T-cell (primary cell): ENCODE measurements at places on chromosomes 1 and 21. TPM values are rescaled to one million over a fixed set of nuclear protein-coding genes. Genes with fewer than 3 reads are reported as not detected.
A peak's percentile ranks its signal among the peaks of the same experiment; 100 is the strongest.

GRCh38 chr1:172723251-172723650 lies 64.3 kb downstream of the FASLG start:
- DNase-seq, result no peak

GRCh38 chr1:229268505-229268904 lies 2.4 kb upstream of the RAB4A start:
- no peak for DNase-seq

Gene MYOG
- total RNA-seq, result not detected

DNA sequence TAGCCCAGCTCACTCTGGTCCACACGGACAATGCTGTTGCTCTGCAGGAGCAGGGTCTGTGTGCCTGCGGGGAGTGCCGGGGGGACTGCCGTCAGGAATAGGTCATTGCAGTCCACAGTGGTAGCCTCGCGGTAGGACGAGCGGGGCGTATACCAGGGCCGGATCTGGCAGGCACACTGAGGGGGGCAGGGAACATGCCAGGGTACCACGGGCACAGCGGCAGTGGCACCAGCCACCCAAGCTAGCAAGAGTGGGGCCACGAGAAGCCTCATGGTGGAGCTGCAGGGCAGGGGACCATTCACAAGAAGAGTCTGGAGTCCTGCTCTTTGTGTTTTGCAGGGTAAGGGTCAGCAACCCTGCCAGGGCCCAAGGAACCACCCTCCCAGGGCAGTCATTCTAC lies 65.8 kb downstream of the LRRN2 start:
- no peak for DNase-seq

GRCh38 chr1:224061436-224061835 lies 52.5 kb upstream of the FBXO28 start:
- DNase-seq, result no peak

DNA sequence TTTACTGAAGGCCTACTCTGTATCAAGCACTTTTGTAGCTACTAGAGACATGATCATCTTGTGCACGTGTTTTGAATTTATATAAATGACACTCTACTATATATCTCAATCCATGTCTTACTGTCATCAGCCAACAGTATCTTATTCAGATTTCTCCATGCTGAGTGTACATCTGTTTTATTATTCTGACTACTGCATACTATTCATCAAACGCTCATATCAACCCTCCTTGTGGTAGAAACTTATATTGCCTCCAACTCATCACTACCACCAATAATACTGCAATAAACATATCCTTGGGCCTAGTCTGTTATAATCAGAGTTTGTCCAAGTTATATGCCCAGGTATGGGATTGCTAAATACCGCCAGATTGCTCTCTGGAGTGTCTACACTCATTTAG lies 81.6 kb upstream of the IRF2BP2 start:
- no peak for DNase-seq

DNA sequence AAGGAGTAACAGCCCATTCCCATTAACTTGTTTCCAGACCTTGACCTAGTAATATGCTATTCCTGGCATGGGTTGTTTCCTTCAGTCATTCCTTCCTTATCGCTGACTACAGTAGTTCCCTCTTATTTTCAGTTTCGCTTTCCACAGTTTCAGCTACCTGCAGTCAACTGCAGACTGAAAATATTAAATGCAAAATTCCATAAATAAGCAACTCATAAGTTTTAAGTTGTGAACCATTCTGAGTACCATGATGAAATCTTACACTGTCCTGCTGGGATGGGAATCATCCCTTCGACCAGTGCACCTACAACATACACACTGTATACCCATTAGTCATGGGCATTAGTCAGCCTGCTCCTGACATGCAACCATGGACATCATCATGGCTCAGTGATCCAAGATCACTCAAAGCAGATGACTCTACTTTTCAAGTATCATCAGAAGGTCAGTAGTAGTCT lies 66.7 kb downstream of the CCDC30 start:
- no peak for DNase-seq

GRCh38 chr1:5119366-5120234 lies 465.2 kb downstream of the AJAP1 start:
- DNase-seq, result no peak

Gene LIPI
- total RNA-seq, result not detected

GRCh38 chr1:13965770-13966398 lies 265.9 kb downstream of the PRDM2 start:
- no peak for DNase-seq

DNA sequence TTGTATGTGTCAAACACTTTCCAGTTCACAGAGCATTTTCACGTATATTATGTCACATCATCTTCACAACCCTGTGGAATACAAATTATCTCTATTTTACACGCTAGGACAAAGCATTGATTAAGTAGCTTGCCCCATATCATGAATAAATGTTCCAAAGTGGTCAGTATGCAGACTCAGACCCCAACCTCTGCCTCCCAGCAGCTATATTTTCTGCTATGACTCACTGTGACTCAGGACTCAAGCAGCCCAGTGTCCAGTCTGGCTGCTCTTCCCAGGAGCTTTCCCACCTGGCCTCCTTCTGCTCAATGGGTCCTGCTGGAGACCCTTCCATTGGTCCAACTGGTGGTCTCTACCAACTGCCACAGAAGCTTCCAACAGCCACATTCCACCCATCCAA lies 56.0 kb upstream of the RAP1A start:
- no peak for DNase-seq

Gene ST6GALNAC3
- total RNA-seq, result 0.33 TPM

DNA sequence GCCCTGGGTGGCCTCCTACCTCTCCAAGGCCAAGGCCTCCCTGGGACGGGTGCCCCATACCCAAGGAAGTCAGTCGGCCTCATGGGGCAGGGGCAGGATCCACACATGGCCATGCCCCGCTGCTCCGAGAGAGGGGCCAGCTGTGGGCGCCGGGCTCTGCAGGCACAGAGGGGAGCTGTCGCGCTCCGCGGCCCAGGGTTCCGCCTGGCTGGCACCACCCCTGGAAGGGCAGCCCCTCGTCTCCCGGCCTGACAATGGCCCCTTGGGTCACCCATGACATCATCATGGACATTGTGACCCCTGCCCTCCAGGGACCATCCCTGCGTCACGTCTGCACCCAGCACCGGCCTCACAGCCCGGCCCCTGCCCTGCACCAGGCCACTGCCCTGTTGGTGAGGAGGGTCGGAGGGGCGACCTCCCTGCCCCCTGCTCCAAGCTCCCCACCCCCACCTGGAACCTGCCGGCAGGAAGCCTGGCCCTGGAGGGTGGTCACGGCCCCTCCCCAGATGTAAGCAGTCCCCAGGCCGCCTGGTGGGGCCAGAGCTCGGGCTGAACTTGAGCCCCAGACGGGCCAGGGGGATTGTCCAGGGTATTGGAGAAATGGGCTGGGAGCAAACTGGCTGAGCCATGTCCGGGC lies 5.8 kb downstream of the TTLL10 start:
- DNase-seq, result no peak

- no peak for DNase-seq
Observed at GRCh38 chr21:29217818-29218291, 80.9 kb upstream of the BACH1 start.

DNA sequence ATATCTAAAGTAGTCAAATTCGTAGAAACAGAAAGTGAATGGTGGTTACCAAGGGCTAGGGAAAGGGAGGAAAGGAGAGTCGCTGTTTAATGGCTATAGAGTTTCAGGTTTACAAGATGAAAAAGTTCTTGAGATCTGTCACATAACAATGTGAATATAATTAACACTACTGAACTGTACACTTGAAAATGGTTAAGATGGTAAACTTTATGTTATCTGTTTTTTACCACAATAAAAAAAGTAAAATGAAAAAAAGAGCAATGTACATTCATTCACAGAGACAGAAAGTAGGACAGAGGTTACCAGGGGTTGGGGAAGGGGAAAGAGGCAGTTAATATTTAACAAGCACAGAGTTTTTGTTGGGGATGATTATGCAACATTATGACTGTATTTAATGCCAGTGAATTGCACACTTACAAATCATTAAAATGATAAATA lies 53.3 kb upstream of the SEC16B start:
- DNase-seq, result no peak

DNA sequence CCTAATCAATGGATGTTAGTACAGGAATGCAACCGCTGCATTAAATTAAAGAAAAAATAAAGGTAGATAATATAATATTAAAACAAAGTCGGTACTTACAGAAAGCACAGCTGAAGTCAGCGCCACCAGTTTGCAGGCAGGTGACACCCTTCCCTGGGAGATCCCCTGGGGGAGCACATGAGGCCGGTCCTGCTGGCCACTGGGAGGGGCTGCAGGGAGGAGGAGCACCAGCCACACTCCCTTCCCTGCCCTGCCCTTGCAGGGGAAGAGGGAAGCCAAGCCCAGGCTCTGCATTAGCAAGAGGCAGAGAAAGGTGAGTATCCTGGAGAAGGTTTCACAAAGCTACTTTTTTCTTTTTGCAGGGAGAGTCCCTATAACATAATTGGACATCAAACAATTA lies 507.0 kb downstream of the AJAP1 start:
- DNase-seq, result no peak

Gene NEGR1
- 0.05 TPM for total RNA-seq

GRCh38 chr21:43015906-43016540 lies 41.7 kb downstream of the PKNOX1 start:
- no peak for DNase-seq

GRCh38 chr21:25508364-25508763 lies 98.9 kb downstream of the MRPL39 start:
- DNase-seq, result no peak

Gene HHAT
- total RNA-seq, result 4.1 TPM

DNA sequence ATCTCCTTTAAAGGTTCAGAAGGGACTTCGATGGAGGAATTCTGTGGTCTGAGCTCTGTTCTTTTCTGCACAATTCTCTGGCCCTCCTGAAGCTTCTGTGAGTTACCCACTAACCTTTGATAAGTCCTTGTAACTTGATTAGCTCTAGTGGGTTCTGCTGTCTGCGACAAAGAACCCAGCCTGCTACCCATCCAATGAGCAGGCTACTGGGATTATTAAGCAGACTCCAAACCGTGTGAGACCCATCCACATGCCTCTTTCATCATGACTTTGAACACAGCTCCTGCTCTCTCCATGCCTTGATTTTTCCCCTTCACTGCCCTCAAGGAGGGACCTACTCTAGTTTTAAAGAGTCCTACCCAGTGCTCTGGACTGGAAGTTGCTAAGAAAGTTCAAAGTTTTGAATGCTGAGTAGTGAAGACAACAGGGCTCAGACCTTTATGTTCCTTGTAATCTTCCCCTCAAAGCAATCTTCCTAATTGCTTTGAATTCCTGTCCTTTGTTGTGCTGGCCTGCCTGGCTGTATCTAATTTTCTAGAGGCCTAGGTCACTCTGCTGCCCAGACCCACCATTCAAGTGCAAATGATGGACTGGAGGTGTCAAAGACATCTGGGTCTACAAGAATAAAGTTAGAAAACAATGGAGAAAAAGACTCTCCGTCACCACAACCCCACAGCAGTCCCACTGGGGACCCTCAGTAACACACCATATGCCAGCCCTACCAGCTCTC lies 146.9 kb downstream of the RHOU start:
- no peak for DNase-seq

GRCh38 chr1:110888049-110888448 lies 15.1 kb downstream of the CD53 start:
- DNase-seq, result no peak

Gene EPHB2
- 0.06 TPM for total RNA-seq

- no peak for DNase-seq
Observed at GRCh38 chr1:25621876-25622275, 5.3 kb downstream of the MAN1C1 start.

GRCh38 chr1:162982364-162982763 lies 86.8 kb upstream of the RGS4 start:
- DNase-seq, result no peak

GRCh38 chr1:6438047-6438525 lies 13.5 kb downstream of the ESPN start:
- peak; percentile 57 for DNase-seq

DNA sequence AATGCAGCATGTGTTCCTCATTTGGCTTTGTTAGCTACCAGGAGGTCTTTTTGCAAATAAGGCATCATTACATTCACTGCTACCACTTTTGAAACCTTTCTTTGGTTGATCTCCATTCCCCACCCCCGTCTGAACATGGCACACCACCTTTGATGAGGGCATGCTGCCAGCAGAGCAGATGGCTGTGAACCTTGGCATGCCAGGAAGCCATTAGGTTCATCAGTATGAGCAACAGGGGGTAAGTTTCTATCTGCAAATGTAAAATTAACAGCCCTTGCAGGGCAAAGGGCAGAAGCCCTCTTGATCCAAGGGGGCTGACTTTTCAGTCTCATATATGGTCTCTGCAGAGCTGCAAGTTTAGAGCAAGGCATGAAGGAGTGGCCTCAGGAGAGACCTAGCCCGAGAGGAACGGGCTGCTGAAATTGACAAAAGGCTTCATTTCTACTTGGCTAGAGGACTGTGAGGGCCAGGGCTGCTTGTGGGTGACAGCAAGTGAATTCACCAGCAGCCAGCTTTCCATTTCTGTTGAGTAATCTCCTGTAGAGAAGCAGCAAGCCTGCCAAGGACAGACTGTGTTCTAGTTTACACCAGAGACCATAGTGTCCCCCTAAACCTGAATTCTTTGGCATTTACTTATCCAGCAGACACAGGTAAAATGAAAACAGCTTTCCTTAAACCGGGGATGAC lies 127.9 kb downstream of the ZNF326 start:
- DNase-seq, result no peak

DNA sequence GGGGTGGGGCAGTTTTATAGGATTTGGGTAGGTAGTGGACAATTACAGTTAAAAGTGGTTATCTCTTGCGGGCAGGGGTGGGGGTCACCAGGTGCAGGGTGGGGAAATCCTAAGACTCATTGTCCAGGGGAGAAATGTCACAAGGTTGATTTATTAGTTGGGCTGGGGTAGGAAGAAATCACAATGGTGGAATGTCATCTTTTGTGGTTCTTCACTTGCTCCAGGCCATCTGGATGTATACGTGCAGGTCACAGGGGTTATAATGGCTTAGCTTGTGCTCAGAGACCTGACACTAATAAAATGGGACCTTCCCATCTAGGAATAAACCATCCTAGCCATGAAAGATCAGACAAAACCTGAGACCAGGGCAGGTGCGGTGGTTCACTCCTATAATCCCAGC lies 11.5 kb downstream of the TEX46 start:
- no peak for DNase-seq

Gene FALEC
- 0.85 TPM for total RNA-seq

GRCh38 chr1:48793863-48794262 lies 17.2 kb upstream of the BEND5 start:
- no peak for DNase-seq

Gene PCSK9
- 0.38 TPM for total RNA-seq

Gene WDTC1
- 50.7 TPM for total RNA-seq

Gene NPPA
- not detected for total RNA-seq

DNA sequence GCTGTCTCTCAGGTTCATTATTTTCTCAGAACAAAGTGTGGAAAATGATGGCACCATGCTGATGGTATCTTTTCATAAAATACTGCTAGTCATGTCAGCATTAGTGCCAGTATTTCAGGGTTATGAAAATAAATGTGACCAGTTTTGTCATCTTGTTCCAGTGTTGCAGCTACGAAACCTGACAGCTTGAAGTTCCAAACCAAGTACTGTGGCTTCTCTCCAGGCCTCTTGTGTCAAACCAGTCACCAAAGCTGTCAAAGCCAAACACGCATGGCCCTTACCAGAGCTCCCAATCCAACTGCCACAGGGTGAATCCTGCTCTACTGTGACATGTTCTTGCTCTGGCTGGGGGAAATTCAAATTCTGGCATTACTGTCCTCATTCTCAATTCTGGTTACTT lies 20.7 kb upstream of the EXO1 start:
- no peak for DNase-seq

Gene ANGEL2
- 67.3 TPM for total RNA-seq
